ENCODE measurements at places on chromosomes 7 and 10.

- no peak for DNase-seq
Observed at GRCh38 chr7:28052933-28053332, 127.7 kb downstream of the JAZF1 start.

- no peak for DNase-seq
Observed at GRCh38 chr10:130180416-130180815, 44.2 kb downstream of the GLRX3 start.

DNA sequence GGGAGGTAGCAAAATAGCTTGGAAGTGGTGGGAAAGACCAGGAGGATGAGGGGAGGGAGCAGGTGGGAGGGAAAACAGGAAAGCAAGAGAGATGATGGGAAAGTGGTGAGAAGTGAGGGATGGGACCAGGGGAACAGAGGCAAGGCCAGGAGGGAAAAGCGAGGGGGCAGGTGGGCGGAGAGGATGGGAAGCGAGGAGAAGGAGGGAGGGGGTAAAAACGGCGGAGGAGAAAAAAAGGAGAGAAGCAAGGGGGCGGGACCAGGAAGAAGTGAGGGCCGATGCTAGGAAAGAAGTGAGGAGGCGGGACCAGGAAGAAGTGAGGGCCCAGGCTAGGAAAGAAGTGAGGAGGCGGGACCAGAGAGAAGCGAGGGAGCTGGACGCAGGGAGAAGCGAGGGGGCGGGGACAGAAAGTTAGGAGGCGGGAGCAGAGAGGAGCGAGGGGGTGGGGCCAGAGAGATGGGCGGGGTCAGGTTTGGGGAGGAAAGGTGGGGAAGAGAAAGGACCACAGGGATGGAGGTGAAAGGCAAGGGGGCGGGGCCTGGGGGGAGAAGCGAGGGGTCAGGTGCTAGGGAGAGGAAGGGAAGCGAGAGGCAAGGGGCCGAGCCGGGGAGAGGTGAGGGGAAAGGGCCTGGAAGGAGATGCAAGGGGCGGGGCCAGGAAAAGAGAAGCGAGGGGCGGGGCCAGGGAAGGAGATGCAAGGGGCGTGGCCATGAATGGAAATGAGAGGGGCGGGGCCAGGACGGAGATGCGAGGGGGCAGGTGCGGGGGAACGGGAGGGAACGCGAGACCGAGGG is 984 bp downstream of the SMURF1 start:
- peak; percentile 92 for DNase-seq

DNA sequence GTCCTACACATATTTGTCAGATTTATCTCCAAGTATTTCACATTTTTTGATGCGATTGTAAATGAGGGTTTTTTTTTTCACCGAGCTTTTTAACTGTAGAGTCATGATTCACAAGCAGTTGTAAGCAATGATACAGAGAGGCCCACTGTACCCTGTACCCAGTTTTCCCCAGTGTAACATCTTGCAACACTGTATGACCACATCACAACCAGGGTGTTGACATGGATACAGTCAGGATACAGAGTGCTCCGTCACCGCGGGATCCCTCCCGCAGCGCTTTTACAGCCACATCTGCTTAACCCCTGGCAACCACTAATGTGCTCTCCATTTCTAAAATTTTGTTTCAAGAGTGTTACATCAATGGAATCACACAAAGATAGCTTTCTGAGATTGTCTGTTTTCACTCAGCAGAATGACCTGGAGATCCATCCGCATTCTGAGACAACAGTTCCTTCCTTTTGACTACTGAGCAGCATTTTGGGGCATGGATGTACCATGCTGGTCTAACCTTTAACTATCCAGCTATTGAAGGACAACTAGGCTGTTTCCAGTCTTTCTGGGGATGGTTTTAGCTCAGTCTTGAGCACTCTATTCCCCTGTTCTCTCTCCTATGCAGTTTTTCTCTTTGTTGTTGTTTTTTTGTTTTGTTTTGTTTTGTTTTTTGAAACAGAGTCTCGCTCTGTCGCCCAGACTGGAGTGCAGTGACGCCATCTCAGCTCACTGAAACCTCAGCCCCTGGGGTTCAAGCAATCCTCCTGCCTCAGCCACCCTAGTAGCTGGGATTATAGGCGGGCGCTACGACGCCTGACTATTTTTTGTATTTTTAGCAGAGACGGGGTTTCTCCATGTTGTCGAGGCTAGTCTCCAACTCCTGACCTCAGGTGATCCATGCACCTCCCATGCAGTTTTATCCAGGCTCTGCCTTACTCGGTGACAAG is 25.9 kb downstream of the GPRIN2 start:
- peak; percentile 0 for DNase-seq

DNA sequence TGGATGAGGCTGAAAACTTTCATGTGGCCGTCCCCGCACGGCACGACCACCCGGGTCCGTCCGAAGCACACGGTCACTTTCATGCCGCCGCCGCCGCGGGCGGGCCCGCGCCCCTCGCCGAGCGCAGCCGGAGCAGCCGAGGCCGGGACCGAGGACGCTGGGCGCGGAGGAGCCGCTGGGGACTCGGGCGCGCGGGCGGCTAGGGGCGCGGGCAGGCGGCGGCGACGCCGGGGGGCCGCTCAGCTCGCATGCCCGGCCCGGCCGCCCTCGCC is 247 bp downstream of the PARD3 start:
- no peak for DNase-seq

- no peak for DNase-seq
Observed at GRCh38 chr10:123517426-123517825, 148.7 kb upstream of the GPR26 start.

GRCh38 chr10:118139321-118139720 is 92.6 kb upstream of the RAB11FIP2 start:
- no peak for DNase-seq

- no peak for DNase-seq
Observed at GRCh38 chr7:12635830-12636229, 51.6 kb upstream of the ARL4A start.

DNA sequence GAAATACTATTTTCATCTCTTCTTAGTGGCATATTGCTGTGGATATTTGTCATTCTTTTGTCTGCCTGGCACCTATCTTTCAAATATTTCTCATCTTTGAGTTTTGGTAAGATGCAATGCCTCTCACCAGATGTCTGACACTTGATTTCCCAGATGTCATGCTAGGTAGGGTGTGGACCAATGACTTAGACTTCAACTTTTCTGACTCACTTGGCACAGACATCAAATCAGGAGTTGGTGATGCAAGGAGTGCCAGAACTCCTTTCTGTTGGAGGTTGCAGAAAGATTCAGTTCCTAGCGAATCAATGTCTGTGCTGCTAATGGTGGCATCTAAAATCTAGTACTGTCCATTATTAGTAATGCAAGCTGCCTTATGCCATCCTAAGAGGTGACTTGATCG is 216.9 kb upstream of the FERD3L start:
- DNase-seq = no peak

DNA sequence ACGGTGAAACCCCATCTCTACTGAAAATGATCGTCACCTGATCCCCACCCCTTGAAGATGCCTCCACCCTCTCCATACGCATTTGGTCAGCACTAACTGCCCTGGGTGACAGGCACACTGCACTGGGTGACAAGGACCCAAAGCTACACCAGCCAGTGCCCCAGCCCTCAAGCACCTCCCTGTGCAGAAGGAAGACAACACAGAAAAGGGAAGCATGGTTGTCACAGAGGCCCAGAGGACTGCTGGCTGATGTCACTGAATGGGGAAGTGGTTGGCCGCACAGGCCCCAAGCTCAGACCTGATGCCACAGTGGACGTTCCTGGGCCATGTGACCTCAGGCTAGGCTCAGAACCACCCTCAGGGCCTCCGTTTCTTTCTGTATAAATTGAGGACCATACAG is 4.2 kb upstream of the PILRA start:
- no peak for DNase-seq

DNA sequence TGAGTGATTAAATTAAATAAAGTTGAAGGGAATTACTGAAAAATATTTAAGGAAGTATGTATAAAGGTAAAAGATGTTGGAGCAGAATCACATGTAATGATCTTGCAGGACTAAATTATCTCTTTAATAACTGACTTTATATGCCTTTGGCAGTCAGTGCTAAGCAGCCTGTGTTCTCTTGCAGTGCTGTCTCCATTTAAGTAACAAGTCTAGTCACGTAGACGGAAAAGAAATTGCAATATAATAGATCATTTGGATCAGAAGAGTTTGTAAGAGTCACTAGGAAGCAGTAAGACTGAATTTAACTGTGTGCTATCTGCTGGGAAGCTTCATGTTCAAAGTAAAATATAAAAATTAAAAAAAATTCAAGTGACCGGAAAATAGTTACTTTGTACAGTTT is 21.4 kb downstream of the BZW2 start:
- DNase-seq = no peak

- no peak for DNase-seq
Observed at GRCh38 chr10:17282311-17282710, 54.3 kb downstream of the VIM start.

DNA sequence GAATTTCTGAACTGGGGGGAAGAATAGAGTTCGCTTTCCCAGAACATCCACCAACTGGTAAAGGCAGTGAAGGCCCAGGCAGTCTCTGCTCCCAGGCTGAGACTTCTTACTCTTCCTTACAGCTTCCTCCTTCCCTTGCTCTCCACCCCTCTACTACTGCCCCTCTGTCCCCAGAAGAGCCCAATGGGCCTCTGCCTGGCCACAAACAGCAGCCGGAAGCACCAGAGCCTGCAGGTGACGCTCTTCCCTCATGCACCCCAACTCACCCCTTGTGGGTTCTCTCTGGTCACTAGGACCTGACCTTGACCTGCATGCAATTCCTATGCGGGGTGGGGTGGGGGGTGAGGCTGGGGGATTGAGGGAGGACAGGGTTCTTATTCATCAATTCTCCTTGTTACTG is 16.5 kb downstream of the FAM131B start:
- no peak for DNase-seq

DNA sequence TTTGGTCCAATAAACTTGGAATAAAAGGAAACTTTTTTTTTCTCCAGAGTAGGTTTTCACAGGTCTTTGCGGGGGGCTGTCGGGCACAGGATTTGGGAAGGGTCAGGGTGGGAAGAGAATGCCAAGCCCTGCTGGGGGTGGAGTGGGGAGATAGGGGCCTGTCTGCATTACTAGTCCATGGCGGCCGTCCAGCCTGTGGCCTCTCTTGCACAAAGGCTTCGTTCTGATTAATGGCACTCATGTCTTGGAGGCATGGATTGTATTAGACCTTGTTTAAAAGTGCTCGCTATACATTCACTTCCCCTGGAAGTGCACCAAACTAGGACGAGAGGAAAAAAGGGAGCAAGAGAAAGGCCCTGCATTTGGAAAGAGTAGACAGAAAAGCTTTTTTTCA is 37.2 kb downstream of the LRMDA start:
- no peak for DNase-seq

- no peak for DNase-seq
Observed at GRCh38 chr7:22884911-22885788, 62.5 kb upstream of the TOMM7 start.

- no peak for DNase-seq
Observed at GRCh38 chr10:106189292-106189691, 975.2 kb downstream of the SORCS1 start.

DNA sequence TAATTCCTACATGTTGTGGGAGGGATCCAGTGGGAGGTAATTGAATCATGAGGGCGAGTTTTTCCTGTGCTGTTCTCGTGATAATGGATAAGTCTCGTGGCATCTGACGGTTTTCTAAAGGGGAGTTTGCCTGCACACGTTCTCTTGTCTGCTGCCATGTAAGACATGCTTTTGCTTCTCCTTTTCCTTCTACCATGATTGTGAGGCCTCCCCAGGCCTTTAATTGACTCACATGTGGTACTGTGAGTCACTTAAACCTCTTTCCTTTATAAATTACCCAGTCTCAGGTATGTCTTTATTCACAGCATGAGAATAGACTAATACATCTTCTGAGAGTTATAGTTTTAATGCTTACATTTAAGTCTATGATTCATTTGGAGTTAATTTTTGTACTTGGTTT is 22.6 kb upstream of the CPN1 start:
- no peak for DNase-seq

DNA sequence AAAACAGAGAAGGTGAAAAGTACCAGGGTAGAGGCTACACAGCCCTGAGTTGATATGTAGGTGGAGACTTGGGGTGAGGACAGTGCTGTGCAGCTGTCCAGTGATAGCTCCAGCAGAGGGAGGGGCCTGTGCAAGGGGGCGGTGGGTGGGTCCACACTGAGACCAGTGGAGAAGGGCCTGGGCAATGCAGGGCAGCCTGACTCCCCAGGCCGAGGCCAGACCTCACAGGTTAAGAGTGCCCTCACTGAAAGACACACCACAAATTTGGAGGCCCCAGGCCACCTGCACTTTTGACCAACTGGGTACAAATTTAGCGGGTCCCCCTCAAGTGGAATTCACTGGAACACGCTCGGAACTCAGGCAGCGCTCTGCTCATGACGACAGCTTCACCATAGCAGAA is 6.7 kb upstream of the RASGEF1A start:
- DNase-seq = no peak

- DNase-seq = no peak
Observed at GRCh38 chr7:53272081-53272480, 236.6 kb downstream of the POM121L12 start.

DNA sequence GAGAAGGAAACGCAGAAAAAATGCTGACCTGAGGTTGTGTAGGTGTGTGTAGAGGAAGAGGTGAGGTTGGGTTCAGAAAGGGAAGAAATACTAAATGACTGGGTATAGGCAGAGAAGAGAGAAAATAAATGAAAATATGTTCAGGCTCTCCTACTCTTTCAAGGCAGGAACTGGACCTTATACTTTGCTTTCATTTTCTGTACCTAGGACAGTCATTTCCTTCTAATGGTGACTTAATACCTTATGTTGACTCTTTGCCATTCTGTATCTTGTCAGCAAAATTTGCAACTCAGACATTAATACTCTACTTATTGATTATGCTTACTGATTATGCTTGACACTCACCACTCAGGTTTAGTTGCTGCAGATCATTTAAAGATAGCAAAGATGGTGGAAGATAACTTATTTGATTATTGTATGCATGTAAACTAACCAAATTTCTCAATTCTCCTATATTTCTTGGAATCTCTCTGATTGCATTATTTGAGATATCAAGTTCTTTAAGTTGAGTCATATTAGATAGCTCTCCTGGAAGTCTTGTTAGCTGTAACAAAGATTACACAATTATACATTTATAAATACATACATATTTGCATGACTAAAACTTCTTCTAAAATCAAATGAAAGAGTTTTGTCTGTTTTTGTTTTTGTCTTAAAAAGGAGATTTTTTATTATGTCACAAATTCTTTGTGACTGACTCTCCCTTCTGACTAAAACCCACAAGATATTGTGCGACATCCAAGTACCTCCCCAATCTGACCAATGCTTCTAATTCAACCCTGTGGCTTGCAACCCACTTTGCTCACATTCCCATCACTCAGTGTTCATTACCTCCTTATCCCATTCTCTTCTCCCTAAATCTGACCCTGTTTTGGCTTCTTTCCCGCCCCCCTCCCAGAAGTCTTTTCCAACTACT is 20.0 kb downstream of the LRRD1 start:
- no peak for DNase-seq

GRCh38 chr10:35924759-35925158 is 282.7 kb upstream of the FZD8 start:
- DNase-seq = no peak

GRCh38 chr7:7505915-7506314 is 29.8 kb downstream of the COL28A1 start:
- no peak for DNase-seq

Measured in stimulated activated naive CD8-positive, alpha-beta T cell treated with anti-CD3 and anti-CD28 coated beads, Interleukin-15, Interleukin-2, amounts not matched to agents 100 U/mL and 50 U/mL, for 24 hours (primary cell).